ENCODE measurements at places on chromosomes 12 and 14.
A peak's percentile ranks its signal among the peaks of the same experiment; 100 is the strongest.

DNA sequence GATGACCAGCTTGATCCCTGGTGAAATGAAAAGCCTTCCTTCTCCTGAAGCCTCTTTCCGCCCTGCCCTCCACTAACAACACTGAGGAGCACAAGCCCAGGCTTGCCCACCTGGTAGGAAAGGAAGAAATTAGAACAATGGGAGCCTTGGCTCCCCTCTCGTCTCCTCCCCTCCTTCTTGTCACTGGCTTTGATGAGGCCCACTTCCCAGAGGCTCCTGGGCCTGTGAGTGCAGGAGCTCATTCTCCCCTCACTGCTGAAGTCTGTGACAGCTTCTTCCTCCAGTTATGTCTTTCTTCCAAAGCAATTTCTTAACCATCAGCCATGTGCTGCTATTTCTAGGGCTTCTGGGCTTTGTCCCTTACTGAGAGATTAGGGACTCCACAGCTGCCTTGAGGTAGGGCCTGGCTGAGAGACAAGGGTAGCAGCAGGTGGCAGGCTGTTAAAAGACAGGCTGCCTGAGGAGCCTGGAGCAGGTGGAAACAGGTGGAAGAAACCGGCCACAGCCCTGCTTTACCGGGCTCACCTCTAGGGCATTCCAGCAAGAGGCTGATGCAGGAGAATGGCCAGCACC, 53.6 kb upstream of the SRSF5 start:
- no peak for DNase-seq

DNA sequence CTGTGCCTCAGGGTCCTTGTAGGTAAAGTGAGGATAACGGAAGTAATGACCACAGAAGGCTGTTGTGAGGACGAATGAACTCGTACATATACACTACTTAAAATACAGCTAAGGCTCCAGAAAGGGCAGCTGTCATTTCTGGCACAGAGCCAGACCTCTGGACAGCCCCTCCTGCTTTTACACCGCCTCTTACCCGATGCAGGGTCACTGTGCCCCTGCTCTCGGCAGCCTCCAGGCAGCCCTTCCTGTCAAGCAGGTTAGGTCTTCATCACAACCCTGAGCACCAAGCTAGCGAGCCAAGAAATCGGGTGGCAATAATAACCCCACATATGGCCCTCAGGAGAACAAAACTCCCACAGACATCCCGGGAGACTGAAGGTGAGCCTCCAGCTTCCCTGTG, 8.5 kb downstream of the TMEM229B start:
- DNase-seq: no peak

DNA sequence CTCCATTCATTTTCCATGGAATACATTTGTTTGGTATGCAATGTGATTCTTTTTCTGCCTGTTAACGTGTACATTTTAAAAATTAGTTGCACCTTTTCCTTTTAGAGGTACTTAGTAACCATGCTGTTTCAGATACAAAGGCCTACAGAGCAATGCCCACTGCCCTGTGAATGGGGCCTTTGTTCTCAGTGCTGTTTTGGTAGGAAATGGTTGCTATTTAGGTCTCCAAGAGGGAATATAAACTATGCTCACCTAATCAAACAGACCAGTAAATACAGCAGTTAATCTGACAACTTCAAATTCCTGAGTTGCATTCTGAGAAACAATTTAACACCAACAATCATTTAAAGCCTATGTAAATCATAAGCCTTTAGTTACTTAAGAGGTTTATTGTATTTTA, 188.7 kb downstream of the BCAT1 start:
- no peak for DNase-seq

- DNase-seq: no peak
Observed at GRCh38 chr12:120783197-120783596, 57.6 kb downstream of the ACADS start.

DNA sequence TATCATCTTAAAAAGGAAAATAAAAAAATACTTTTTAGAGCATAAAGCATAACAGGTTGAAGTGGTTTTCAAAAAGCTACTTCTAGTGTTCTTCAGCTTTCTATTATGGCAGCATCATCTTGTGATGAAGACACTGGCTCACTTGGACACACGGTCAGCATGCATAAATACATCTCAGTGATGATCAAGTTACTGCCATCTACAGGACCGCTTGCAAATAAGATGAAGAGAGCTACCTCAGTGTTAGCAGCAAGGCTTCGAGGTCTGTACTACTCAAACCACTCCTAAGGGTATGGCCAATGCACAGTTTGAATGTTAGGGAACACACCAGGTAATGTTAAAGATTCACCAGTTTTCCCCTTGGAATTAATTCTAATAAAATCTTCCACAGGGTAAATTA, 58.8 kb downstream of the GALC start:
- DNase-seq: no peak

GRCh38 chr12:62784576-62784975, 150.4 kb downstream of the PPM1H start:
- no peak for DNase-seq

DNA sequence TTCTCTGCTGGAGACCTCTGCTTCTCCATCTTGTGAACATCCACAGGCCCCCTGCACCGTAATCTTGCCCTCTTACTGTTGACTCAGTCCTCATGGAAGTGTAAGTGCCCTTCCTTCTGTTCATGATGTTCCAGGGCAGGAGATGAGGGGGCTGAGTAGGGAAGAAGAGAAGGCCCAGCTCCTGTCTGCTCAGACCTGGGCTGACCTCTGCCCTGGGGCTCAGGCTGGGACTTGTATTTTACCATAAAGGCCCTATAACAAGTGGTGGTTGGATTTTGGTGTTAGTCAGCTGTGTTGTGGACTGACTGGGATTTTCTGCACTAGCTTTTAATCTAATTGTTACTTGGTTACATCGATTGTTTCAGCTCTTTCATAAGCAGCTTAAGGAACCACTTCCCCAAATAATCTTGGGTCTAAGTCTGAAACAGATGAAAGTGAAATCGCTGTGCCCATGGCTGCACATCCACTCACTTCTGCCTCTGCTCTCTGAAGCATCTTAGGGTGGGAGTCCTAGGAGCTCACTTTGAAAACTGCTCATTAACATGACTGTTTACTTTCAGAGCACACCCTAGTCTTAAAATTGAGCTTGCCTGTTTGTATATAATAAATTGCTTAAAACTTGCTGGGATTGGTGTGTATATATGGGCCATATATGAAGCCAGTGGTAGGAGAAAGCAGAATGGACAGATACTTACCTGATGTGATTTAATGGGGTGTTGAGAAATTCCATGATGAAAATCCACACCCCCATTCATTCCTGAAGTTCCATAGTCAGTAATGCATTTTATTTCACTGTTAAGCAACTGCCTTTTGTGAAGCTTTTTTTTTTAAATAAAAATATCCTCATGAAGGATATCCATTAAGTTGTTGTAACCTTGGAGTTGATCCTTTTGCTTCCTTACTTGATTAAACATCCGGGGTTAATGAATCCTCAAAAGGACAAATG, 17.7 kb downstream of the C12orf71 start:
- DNase-seq: no peak

DNA sequence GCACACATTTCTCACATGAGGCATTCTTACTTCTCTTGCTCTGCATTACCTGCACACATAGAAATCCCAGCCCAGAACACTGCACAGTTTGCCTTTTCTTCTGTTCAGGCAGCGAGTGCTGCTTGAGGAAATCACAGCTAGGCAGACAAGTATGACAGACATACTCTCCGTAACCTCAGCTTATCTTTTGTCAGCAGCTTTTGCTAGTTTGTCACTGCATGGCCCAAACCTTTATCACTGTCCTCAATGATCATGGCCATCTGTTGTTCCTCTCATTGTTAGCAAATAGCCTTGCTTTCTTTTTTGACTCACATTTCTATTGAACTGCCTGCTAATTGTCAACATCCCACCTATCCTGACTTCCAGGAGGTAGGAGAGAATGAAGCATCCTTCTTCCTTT, 5.3 kb downstream of the ZNF10 start:
- no peak for DNase-seq

DNA sequence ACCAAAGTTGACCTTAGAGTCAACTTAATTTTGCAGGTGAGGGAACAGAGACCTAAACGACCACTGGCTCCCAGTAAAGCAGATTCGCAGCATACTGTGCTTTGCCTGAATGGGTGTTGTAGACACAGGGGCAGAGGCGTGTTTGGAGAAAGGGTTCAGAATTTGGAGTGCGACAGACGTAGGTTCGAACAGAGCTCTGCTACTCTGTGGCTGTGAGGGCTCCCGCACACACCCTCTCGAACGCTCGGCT, 243 bp upstream of the TOMM20L start:
- no peak for DNase-seq

- DNase-seq: no peak
Observed at GRCh38 chr14:102140750-102141145, 1.1 kb downstream of the WDR20 start.

- no peak for DNase-seq
Observed at GRCh38 chr14:95041477-95042020, 115.8 kb downstream of the DICER1 start.

DNA sequence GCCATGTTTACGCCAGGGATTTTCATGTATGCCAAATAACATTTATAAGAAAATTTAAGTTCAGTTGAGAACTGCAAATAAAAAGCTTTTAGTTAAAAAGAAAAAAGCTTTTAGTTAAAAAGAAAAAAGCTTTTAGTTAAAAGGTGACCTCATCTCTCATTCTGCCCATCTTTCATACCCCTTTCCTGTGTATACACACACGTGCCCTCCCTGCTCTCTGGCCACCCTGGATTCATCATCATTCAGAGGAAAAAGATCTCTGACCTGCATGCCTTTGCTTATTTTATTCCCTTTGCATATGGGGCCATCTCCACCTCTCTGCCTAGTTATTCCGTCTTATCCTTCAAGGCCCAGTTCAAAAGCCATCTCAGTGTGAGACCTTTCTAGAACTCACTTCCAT, 38.1 kb upstream of the CDK17 start:
- DNase-seq: no peak

DNA sequence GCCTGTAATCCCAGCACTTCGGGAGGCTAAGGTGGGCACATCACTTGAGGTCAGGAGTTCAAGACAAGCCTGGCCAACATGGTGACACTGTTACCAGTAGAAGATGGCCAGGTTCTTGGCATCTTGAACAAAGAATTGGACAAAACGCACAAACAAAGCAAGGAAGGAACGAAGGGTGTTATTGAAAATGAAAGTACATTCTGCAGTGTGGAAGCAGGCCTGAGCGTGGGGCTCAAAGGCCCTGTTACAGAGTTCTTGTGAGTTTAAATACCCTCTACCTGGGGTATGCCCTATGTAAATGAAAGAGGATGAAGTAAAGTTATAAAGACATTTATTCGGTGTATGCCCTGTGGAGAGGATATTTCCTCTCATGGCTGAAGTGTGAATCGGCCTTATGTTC, 20.8 kb upstream of the CDK17 start:
- DNase-seq: no peak

- no peak for DNase-seq
Observed at GRCh38 chr14:79076428-79076827, 906.3 kb downstream of the NRXN3 start.

- DNase-seq: peak; percentile 90
Observed at GRCh38 chr14:23559010-23559925, 3.2 kb downstream of the THTPA start.
